ENCODE measurements at places on chromosomes 6 and 20. TPM values are rescaled to one million over a fixed set of nuclear protein-coding genes. Genes with fewer than 3 reads are reported as not detected.

The PRDM1 gene
- polyA plus RNA-seq, result 2.5 TPM

- DNase-seq, result peak; percentile 83
These were observed at the start of gene ALDH5A1 for GRCh38 chr6:24494821-24495795. ALDH5A1 (plus strand) TSS chr6:24494969; CDS start chr6:24494997, 28 bp downstream.

The TUBB2A gene
- polyA plus RNA-seq, result 45.8 TPM

DNA sequence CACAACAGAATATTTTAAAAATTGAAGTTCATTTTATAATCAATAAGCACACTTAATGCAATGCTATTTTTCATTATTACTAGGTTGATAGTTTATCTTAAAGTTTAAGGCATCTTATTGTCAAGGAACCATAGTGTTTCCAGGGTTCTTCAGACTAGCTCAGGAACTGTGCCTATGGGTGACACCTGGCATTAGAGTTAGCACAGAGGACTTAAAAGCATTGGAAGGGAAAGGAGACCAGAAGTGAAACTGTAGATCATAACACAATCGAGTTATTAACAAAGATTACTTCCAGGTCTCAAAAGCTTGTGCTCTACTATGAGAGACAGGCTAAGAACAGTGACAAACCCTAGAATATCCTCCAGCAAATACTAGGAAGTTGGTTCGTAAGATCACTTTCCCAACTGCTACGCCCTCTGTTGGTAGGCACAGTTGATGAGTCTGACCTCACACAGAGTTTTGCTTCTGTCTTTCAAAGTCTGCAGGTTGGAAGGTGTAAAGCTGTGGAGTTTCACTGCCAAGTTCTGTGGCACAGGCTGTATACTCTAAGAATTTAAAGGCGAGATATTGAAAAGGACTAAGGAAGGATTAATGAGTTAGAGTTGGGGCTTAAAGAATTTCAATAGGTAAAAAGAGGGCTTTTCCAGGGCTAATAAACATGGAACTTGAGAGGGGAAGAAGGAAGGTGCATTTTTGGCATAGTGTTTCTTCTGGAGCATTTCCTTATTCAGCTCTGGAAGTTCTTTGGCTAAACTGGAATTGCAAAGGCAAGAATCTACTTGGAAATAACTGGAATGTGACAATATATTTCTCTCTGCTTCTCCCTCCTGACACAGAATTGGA lies 531.3 kb upstream of the JAG1 start:
- peak; percentile 66 for DNase-seq

DNA sequence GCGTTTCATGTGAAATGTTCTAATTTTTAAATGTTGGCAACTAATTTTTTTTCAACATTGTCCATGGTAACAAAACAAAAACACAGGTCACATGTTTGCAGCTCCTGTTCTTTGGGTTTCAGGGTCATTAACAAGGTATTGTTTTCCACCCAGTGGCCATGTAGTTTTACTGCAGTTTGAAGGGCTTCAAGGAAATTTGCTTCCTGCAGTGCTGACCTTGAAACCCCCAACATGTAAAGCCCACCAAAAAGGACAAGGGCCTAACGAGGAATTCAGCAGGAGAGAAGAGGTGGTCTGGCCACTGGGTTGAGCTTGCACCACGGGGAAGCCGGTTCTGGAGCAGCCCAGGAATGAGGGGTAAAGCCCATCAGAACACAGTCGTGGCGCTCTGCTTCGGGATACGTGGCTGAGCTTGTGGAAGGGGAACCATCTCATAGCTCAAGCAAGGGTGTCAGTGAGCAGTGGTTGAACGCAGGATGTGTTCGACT lies 13.9 kb upstream of the KLHL31 start:
- peak; percentile 10 for DNase-seq

GRCh38 chr20:35985806-35986205 lies 17.4 kb downstream of the CNBD2 start:
- DNase-seq, result no peak

The TCP11 gene
- 1.9 TPM for polyA plus RNA-seq

The HLA-DPA1 gene
- polyA plus RNA-seq, result 20.2 TPM

DNA sequence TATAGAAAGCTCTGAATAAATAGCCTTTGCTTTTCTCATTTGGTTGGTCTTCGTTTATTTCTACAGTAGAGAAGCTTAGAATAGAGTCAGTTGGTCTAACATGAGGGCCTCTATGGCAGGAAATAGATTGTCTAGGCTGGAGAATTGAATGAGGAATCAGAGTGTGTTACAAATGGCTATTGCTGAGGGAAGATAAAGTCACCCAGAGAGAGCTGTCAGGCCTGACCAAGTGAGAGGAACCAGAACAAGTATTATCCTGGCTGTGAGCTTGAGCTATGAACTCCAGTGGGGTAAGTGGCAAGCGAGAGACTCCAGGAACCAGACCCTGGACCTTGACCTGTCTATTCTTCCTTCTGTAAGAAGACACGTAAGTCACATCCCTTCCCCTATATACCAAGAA lies 353.1 kb downstream of the CD83 start:
- DNase-seq, result no peak

- no peak for DNase-seq
These were observed 81.6 kb downstream of the PXDC1 start for GRCh38 chr6:3669916-3670315.

The RSPH4A gene
- 4.2 TPM for polyA plus RNA-seq

The C20orf141 gene
- not detected for polyA plus RNA-seq

- no peak for DNase-seq
These were observed 21.4 kb upstream of the CITED2 start for GRCh38 chr6:139395891-139396301.

The VSX1 gene
- polyA plus RNA-seq, result not detected

The AVP gene
- 0.28 TPM for polyA plus RNA-seq

GRCh38 chr6:108661430-108661829 lies 100.7 kb downstream of the FOXO3 start:
- no peak for DNase-seq

The GLP1R gene
- polyA plus RNA-seq, result 1.3 TPM

DNA sequence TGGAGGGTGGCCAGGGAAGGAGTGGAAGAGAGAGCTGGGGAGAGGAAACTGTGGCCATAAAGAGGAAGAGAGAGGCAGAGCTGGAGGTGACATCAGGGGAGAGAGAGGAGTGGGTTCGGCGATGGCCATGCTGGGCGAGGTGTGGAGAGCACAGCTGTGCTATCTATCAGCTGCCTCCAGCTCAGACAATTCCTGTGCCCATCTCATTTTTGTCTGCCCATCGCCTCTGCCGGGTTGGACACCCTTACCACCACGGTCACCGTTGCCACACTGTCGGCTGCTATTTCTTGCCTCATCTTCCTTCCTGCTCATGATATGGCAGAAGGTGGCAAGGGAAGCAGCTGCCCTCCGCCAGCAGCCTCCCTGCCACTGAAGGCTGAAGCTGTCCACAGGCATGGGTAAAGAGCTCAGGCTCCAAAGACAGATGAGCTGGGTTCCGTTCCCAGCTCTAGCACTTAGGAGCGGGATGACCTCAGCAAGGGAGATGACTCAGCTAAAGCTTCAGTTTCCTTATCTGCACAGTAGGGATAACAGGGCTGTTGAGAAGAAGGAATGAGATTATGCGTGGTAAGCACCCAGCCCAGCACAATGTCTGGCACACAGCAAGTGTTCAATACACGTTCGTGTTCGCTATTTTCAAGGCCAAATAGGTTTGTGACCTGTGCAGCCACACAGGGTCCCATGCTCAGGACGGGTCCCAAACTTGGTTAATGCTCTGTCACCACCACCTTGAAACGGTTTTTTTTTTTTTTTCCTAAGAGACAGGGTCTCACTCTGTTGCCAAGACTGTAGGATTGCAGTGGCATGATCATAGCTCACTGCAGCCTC lies 21.9 kb upstream of the TAF8 start:
- no peak for DNase-seq

The C6orf15 gene
- polyA plus RNA-seq, result not detected

DNA sequence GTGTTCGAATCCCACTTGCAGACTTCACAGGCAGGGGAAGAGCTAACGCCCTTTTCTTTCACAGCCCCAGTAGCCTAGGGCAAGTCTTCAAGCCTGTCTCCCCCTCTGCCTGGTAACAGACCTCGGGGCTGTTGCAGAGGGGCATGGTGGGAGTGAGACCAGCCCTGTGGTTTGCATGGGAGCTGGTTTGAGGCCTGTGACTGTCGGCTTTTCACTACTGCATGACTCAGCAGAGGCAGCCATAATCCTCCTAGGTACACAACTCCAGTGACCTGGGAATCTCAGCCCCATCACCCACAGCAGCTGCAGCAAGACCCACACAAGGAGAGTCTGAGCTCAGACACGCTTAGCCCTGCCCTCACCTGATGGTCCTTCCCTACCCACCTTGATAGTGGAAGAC lies 55.3 kb upstream of the POPDC3 start:
- no peak for DNase-seq

- DNase-seq, result no peak
These were observed 36.1 kb upstream of the NAA20 start for GRCh38 chr20:19981031-19981451.

The TRIM31 gene
- not detected for polyA plus RNA-seq

GRCh38 chr6:132715204-132715603 lies 1.3 kb upstream of the VNN1 start:
- peak; percentile 14 for DNase-seq

GRCh38 chr6:1250489-1251197 lies 61.3 kb upstream of the FOXQ1 start:
- DNase-seq, result no peak

DNA sequence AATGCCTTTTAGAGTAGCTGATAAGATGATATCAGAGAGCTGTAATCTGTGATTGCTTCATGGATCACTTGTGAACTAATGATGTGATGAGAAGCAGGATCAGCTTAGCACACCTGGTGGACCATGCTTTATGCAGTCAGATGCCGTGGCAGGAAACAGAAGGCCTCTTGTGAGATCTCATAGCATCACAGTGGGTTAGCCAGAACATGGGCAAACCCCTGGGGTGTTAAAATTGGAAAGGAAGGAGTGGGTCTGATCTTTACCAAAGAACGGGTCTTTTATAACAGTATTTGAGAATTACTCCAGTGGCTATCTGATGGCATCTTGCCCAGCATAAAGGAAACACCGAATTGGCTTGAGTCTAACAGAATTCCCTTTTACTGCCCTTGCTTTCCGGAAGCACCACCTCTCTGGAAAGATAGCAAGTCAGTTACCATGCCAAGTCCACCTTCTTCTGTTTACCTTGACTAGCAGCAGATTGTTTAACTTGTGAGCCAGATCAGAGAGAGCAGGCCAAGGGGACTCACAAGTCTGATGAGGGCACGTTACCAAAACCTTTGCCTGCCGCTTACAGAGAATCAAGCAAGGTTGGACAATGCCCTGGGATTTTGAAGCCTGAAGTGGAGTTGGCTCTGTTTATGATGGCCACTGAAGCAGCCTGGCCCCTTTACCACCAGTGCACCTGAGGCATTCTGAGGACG lies 20.9 kb upstream of the SRF start:
- DNase-seq, result no peak

The CDK19 gene
- 43.8 TPM for polyA plus RNA-seq

DNA sequence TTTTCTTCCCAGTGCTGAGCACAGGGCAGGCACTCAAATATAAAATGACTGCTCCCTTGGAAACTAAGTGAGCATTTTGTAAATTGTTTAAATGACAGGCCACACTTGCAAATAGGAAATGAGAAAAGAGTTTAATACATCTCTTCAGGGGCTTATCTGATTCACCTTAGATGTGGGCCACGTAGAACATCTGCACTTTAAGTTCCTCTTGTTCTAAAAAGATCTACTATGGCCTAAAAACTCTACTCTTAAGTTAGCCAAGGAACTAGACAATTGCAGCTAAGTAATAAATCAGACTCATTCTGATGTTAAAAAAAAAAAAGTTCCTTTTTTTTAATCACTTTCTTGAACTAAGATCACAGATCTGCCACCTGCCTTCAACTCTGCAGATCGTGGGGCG lies 126.3 kb downstream of the KIF16B start:
- no peak for DNase-seq
